ENCODE measurements at places on chromosomes 1 and 21.

- peak; percentile 82 for DNase-seq
Observed at GRCh38 chr21:41777951-41778815, 11.3 kb upstream of the RIPK4 start.

GRCh38 chr1:53108646-53109580 lies 33.5 kb downstream of the SLC1A7 start:
- peak; percentile 90 for DNase-seq

- DNase-seq: no peak
Observed at GRCh38 chr1:160821627-160822026, 25.7 kb downstream of the LY9 start.

- DNase-seq: no peak
Observed at GRCh38 chr1:226405411-226405988, 2.4 kb downstream of the PARP1 start.

GRCh38 chr1:61277121-61277690 lies 194.8 kb downstream of the NFIA start:
- no peak for DNase-seq

GRCh38 chr1:44519035-44519676 lies 114.1 kb downstream of the RNF220 start:
- DNase-seq: no peak

Data from fibroblast of villous mesenchyme (primary cell).